ENCODE measurements at places on chromosomes 1 and 21. TPM values are rescaled to one million over a fixed set of nuclear protein-coding genes. Genes with fewer than 3 reads are reported as not detected.

Gene F5
- not detected for total RNA-seq

Gene FCRL4
- total RNA-seq, result not detected

Gene TSPAN1
- 0.43 TPM for total RNA-seq

Gene CD2
- total RNA-seq, result not detected

Gene DCST1
- total RNA-seq, result not detected

Gene NR1I3
- not detected for total RNA-seq

Gene TOR1AIP2
- total RNA-seq, result 179 TPM

- no peak for DNase-seq
Observed at GRCh38 chr21:37184784-37185593, 82.1 kb downstream of the VPS26C start.

DNA sequence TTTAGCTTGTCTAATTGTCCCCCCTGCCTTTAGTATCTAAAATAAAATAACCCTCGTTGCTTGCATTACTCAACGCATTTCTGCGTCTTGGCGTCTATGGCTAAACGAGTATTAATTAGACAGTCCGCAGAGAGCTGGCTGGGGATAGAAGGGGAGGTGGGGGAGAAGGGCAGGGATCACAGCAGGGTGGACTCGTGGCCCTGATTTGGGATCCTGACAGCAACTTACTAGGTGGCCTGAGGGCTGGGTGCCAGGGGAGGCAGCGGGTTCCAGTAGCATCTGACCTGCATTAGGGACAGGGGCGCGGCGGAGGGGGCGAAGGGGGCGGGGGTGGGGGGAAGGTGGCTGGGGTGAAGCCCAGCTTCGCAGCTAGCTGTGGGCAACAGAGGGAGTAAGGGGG lies 1.1 kb upstream of the BACE2 start:
- no peak for DNase-seq

GRCh38 chr1:56931211-56931610 lies 34.6 kb downstream of the C8B start:
- no peak for DNase-seq

DNA sequence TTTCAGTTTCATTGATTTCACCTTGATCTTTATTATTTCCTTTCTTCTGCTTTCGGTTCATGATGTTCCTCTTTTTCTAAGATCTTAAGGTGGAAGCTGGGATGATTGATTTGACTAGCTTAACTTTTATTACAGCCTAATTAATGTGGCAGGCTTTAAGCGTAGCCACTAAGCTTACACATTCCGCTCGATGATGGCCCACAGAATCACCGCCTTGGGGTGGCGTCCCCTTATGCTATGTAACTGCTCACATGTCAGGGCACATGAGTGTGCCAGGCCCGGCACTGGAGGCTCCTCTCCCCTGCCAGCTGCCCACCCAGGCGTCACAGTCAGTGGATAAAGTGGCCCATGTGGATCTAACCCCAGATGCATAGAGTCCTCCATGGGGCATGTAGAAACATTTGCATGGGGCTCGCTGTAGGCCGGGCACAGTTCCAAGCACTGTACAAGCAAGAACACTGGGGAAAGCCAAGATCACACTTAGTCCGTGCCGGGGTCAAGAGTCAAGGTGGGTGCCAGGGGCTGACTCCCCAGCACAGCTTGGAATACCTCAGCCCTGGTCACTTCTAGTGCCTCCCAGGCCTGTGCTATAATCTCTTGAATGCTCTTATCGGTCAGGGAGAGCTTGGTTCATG lies 41.7 kb downstream of the PKNOX1 start:
- DNase-seq, result no peak

DNA sequence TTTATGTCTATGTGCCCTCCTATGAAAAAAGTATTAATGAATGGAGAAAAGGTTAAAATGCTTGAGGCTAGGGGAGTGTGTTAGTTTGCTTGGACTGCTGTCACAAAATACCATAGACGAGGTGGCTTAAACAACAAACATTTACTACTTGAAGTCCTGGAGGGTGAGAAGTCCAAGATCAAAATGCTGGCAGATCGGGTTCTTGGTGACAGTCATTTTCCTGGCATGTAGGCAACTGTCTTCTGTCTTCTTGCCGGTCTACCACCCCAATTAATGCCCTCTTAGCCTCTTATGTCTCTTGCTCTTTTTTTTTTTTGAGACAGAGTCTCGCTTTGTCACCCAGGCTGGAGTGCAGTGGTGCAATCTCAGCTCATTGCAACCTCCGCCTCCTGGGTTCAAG lies 15.0 kb downstream of the ARID1A start:
- DNase-seq, result no peak

DNA sequence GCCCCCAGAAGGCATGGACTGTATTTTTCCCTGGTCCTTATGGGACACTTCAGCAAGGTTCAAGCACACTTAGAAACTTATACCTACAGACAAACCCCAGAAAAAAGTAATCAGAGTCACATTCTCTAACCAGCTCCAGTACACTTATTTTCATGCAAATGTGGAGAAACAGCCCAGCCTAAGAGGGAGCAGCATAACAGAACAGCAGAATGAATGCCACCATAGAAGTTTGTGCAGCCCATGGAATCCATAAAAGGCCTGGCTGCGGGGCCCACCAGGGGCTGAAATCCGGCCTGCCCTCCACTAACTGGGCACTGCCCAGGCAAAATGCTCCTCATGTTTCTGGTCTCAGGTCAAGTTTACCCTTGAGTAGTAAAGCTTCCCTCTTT lies 60.4 kb upstream of the ATP1A1 start:
- DNase-seq, result no peak

DNA sequence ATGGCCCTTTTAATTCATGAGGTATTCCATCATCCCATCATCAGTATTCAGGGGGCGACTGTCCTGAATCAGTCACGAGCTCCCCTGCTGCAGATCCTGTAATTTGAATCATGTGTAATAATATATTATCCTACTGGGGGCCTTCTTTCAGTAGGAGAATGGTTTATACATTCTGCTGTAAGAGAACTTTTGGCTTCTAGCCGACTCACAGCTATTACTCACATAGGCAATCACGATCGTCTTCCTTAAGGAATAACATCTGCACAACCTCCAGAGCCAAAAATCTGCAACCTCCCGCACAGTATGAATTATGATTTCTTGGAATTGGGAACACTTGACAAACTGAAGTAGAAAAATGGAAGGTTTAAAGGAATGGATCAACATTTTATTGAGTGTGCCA lies 343.0 kb downstream of the USP25 start:
- DNase-seq, result peak; percentile 47

GRCh38 chr1:207977876-207978275 lies 67.0 kb upstream of the CD34 start:
- no peak for DNase-seq

- no peak for DNase-seq
Observed at GRCh38 chr1:216095400-216095799, 327.8 kb downstream of the USH2A start.

DNA sequence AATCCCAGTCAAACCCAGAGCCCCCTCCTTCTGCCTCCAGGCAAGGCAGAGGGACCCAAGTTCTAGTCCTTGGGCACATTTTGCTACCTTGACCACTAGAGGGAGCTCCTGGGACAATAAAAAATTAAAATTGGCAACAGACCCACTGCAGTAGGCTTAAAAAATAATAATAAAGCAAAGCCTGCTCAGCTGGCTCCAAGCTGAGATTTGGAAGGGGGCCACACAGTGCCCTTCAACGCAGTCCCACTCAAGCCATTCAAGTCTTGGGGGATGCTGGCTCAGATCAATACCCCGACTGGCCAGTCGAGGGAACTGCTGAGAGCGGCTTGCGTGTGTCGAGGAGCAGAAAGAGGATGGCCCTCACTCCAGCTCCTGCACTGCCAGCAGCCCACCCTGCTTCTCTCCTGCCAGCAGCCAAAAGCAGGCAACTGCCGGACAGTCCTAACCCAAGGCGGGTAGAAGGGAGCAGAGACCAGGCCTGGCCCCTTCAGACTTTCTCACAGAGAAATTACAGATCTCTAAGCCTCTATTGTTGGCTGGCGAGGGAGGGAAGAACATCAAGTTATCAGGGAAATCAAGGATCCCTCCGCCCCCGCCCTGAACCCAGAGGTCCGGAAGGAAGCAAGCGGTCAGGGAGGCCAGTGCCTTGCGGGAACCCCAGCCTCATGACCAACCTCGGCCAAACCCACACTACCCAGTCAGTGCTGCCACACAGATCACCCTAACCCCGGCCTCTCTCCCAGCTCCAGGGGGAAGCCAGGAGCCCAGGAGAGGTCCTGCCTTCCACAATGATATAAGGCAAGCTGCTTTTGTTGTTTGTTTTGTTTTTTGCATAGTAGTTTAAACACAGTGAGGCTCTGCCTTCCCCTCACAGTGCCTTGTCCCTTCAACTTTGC lies 4.9 kb upstream of the ALDH4A1 start:
- peak; percentile 72 for DNase-seq
